ENCODE measurements at places on chromosomes 6 and 20.
A peak's percentile ranks its signal among the peaks of the same experiment; 100 is the strongest.

DNA sequence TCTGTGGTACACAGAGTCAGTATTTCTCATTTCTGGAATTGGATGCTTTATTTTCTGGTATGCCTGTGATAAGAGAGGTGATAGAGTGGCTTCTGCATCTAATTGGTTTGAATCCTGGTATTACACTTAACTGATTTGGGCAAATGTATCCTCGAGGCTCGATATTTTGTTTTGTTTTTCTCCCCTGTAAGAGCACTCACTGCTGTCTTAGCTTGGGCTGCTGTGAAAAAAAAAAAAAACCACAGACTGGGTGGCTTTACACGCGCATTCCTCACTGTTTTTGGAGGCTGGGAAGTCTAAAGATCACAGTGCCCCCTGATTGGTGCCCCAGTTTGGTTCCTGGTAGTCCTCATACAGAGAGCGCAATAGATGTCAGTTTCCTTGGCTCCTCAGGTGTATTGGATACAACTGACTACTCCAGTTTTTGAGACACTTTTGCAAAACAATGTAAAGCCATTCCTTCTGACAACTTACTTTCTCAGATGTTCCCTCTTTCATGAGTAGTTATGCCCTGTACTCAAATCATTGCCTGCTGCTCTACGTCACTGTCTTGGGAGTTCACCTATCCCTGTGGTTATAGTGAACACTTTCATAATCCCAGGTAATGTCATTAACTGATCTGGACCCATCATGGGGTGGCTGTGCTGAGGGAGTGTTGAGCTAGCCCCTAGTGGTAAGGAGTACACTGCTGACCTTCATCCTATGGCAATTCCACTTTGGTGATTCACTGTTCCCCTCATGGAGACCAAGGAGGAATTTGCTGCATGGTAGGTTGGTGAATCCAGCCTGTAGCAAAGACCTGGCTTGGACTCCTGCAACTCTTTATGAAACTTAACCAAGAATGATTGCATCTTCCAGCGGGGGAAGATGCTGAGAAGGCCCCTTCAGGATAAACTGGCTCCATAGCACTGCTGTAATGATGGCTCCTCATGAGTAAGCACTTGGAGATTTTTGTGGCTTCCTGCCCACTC lies 3.5 kb upstream of the ACAT2 start:
- H3K27ac ChIP-seq: peak overlapping the region; percentile 61
- peak; percentile 58 for DNase-seq
- H3K4me3 ChIP-seq: no peak overlapping the region
- H3K27me3 ChIP-seq: no peaks in the 10 kb centered on the region

DNA sequence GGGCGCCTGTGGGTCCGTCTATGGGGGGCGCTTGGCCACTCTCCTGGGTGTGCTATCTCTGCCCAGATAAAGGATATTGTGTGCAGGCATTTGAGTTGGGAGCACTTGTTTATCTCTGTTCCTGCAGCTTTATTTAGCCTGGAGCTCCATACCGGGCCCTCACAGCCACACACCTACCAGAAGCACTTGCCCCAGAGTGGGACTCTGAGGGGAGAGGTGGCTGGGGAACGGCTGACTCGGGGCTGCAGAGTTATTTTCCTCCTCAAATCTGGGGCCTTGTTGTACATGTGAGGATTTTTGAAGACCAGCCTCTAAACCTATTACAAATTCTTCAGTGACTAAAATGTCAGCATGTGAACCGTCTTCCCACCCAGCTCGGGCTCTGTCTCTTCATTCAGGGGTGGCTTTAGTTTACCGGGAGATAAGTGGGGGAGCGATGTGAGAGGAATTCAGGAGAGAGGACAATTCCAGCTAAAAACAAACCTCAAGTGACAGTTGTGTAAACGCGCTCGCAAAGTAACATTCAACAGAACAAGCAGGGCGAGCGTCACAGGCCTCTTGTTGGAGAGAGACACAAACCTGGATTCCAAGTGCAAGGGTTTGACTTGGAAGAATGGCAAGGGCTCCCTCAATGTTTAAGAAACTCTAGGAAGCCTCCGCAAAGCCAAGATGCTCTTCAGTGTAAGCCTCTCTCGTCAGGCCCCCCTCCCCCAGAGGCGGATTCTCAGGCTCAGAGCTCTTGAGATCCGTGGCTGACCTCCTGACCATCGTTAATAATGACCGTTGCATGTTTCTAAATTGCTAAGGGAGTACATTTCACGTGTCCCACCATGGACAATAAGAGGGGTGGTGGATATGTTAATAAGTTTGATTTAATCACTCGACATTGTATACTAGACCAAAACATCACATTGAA lies 548.9 kb downstream of the QKI start:
- H3K4me1 ChIP-seq: peaks cover 8% of the 10 kb centered on the region
- H3K27me3 ChIP-seq: peaks cover 4% of the 10 kb centered on the region
- H3K36me3 ChIP-seq: no peaks in the 10 kb centered on the region
- H3K27ac ChIP-seq: no peak overlapping the region
- DNase-seq: peak; percentile 12
- no peak overlapping the region for H3K4me3 ChIP-seq

- peaks cover 24% of the 10 kb centered on the region for H3K4me1 ChIP-seq
- peaks cover 46% of the 10 kb centered on the region for H3K36me3 ChIP-seq
- no peak overlapping the region for H3K4me3 ChIP-seq
- no peak for DNase-seq
These were observed 43.4 kb downstream of the PLCG1 start for GRCh38 chr20:41180599-41181333.

- no peak overlapping the region for H3K27ac ChIP-seq
- H3K4me3 ChIP-seq: no peak overlapping the region
- peaks cover 5% of the 10 kb centered on the region for H3K27me3 ChIP-seq
- no peak for DNase-seq
These were observed 29.4 kb upstream of the KIF3B start for GRCh38 chr20:32248043-32248442.

DNA sequence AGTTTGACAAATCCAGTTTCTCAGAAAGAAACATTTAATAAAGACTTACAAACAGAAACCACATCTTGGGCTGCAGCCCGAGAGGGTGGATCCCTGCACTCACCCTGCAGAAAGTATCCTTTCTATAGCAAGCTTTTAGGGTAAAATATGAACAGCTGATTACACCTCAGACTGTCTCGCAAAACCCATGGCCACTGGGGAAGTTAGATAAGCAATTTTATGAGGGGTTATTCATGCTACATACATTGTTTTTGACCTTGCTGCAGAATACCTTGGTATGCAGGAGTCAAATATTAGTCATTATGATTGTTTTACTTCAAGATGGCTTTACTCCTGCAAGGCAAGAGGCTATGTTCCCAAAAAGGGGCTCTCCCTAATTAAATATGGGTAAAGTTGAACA lies 126.9 kb downstream of the OR2B2 start:
- no peak overlapping the region for H3K4me3 ChIP-seq
- no peaks in the 10 kb centered on the region for H3K36me3 ChIP-seq
- H3K27me3 ChIP-seq: peaks cover 25% of the 10 kb centered on the region
- H3K27ac ChIP-seq: no peak overlapping the region

- peak; percentile 37 for DNase-seq
- H3K4me1 ChIP-seq: no peaks in the 10 kb centered on the region
- no peak overlapping the region for H3K27ac ChIP-seq
- no peak overlapping the region for H3K4me3 ChIP-seq
- no peaks in the 10 kb centered on the region for H3K27me3 ChIP-seq
These were observed 23.9 kb upstream of the CD164 start for GRCh38 chr6:109406196-109406595.

- H3K4me1 ChIP-seq: peaks cover 31% of the 10 kb centered on the region
- no peaks in the 10 kb centered on the region for H3K27me3 ChIP-seq
- peak; percentile 77 for DNase-seq
- no peaks in the 10 kb centered on the region for H3K36me3 ChIP-seq
- H3K4me3 ChIP-seq: no peak overlapping the region
These were observed 31.1 kb downstream of the CNKSR3 start for GRCh38 chr6:154479351-154479769.

GRCh38 chr6:145329257-145329656 lies 406.1 kb downstream of the EPM2A start:
- no peak overlapping the region for H3K4me3 ChIP-seq
- no peaks in the 10 kb centered on the region for H3K36me3 ChIP-seq
- no peaks in the 10 kb centered on the region for H3K27me3 ChIP-seq
- no peak for DNase-seq
- no peak overlapping the region for H3K27ac ChIP-seq
- no peaks in the 10 kb centered on the region for H3K4me1 ChIP-seq

- no peaks in the 10 kb centered on the region for H3K27me3 ChIP-seq
- H3K36me3 ChIP-seq: no peaks in the 10 kb centered on the region
- H3K27ac ChIP-seq: no peak overlapping the region
- H3K4me1 ChIP-seq: peaks cover 1% of the 10 kb centered on the region
- no peak overlapping the region for H3K4me3 ChIP-seq
These were observed 114.6 kb downstream of the LCA5 start for GRCh38 chr6:79422666-79423065.

DNA sequence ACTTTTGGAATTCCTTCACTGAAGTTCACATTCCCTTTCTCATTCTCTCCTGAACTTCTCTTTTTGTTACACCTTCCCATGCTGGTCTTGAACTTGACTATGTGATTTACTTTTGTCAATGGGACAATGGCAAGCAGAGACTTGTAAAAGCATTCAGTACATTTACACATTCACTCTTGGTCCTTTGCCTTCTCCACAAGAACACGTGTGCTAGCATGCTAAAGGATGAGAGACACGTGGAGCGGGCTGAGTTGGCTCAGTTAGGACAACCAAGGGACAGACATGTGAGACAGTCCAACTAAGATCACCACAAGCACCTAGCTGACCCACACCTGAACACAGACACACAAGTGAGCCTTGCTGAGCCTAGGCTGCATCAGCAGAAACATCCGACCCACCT lies 91.3 kb upstream of the PAK5 start:
- DNase-seq: no peak
- no peaks in the 10 kb centered on the region for H3K36me3 ChIP-seq
- H3K27ac ChIP-seq: no peak overlapping the region
- H3K27me3 ChIP-seq: peaks cover 35% of the 10 kb centered on the region

GRCh38 chr20:46898423-46898822 lies 3.8 kb downstream of the EYA2 start:
- H3K27me3 ChIP-seq: peaks cover 37% of the 10 kb centered on the region
- no peak overlapping the region for H3K4me3 ChIP-seq
- no peak overlapping the region for H3K27ac ChIP-seq
- no peaks in the 10 kb centered on the region for H3K36me3 ChIP-seq

DNA sequence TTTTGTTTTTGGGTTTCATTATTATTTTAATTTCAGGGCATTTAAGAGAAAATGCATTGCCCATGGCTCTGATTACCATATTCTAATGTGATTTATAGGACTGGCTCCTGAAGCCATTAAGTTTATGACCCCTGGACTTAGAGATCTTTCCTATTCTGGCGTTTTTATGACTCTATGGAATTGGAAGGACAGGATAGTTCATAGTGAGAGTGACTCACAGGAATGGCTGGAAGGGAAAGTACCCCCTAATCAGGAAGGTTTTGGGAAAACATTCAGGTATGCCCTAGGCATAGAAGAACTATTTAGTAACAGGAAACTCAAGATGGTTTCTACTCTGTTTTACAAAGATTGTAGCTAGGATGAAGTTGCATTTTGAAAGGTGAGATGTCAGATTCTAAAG lies 108.6 kb upstream of the SLC2A12 start:
- DNase-seq: no peak
- H3K4me1 ChIP-seq: no peaks in the 10 kb centered on the region
- H3K36me3 ChIP-seq: no peaks in the 10 kb centered on the region

DNA sequence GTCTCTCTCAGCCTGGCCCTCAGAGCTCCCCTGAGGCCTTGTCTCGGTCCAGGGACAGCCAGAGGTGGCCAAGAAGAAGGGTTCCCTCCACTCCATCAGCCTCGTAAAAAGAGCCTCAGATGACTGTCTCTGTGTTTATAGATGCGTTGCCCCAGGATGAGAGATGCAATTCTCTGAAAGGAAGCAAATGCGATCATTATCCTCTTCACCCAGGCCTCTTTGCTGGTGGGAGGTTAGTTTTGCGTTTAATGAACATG lies 90.4 kb downstream of the YTHDF1 start:
- H3K27ac ChIP-seq: no peak overlapping the region
- H3K27me3 ChIP-seq: peaks cover 57% of the 10 kb centered on the region
- no peak overlapping the region for H3K4me3 ChIP-seq
- no peaks in the 10 kb centered on the region for H3K36me3 ChIP-seq
- DNase-seq: no peak

DNA sequence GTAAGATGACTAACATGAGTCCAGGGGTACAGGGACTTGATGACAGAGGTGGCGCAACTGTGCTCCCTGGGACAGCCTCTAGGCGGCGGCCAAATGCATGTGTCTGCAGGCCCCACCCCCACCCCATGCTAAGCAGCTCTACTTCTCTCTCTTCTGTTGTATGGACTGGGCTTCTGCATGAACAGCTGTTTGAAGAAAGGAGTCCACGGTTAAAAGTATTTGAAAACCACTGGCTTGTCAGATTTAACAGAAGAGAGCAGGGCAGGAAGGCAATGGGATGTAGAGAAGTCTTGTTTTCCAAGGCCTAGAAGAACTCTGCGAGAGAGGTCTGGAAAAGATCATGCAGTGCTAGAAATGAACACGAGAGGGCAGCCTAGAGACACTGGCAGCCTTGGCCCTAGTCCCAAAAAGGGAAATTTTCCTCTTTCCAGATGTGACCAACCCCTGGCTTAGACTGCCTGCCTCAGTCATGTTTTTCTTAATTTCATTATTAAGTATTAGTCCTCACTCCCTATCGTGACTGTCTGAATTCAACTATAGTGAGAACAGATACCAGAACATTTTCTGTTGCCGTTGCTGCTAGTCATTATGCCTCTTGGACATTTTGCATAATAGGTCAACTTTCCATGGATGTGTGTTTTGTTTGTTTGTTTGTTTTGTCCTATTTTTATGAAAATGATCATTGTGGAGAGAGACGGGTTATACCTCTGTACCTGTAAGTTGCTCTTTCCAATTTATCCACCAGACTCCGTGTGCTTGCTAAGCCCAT lies 265.0 kb downstream of the ADGRG6 start:
- no peak overlapping the region for H3K4me3 ChIP-seq
- H3K4me1 ChIP-seq: no peaks in the 10 kb centered on the region
- DNase-seq: peak; percentile 72
- no peak overlapping the region for H3K27ac ChIP-seq
- H3K27me3 ChIP-seq: no peaks in the 10 kb centered on the region
- no peaks in the 10 kb centered on the region for H3K36me3 ChIP-seq

GRCh38 chr6:29734046-29735018 lies 11.1 kb downstream of the HLA-F start:
- H3K36me3 ChIP-seq: no peaks in the 10 kb centered on the region
- no peak for DNase-seq
- H3K4me1 ChIP-seq: no peaks in the 10 kb centered on the region
- no peaks in the 10 kb centered on the region for H3K27me3 ChIP-seq
- no peak overlapping the region for H3K4me3 ChIP-seq
- H3K27ac ChIP-seq: no peak overlapping the region

DNA sequence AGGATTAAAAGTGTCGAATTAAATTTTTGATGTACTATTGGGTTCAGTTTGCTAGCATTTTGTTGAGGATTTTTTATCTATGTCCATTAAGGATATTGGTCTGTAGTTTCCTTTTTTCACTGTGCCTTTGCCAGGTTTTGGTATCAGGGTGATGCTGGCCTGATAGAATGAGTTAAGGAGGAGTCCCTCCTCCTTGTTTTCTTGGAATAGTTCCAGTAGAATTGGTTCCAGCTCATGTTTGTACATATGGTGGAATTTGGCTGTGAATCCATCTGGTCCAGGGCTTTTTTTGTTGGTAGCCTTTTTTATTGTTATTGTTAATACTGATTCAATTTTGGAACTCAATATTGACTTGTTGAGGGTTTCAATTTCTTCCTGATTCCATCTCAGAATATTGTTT lies 141.8 kb downstream of the SIM1 start:
- no peaks in the 10 kb centered on the region for H3K4me1 ChIP-seq
- no peaks in the 10 kb centered on the region for H3K27me3 ChIP-seq
- no peak for DNase-seq
- no peak overlapping the region for H3K4me3 ChIP-seq
- H3K27ac ChIP-seq: no peak overlapping the region
- no peaks in the 10 kb centered on the region for H3K36me3 ChIP-seq

Data from mesenchymal stem cell (in vitro differentiated cells and primary cell).